ENCODE measurements at places on chromosomes 3 and 15.
A peak's percentile ranks its signal among the peaks of the same experiment; 100 is the strongest.

DNA sequence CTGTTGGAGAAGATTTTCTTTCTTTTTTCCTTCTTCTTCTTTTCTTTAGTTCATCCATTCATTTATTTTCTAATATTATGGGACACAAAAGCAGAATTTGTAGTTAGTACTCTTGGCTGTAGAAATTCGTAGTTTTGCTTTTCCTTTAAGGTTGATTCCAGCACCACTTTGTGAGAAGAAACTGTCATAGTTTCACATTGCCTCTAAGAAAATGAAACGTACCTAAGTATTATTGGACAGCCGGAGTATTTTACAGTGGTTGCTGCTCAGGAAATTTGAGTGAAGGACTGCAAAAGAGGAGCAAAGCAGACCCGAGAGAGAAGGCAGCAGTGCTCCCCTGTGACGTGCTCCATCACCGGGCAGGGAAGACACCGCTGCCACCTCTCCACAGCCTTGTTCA is 48.1 kb downstream of the PLCL2 start:
- no peaks in the 10 kb centered on the region for H3K27me3 ChIP-seq
- no peak for DNase-seq
- no peaks in the 10 kb centered on the region for H3K36me3 ChIP-seq
- peaks cover 7% of the 10 kb centered on the region for H3K4me1 ChIP-seq
- no peak overlapping the region for H3K27ac ChIP-seq

- peaks cover 89% of the 10 kb centered on the region for H3K4me1 ChIP-seq
- no peak for DNase-seq
- no peak overlapping the region for H3K27ac ChIP-seq
- no peak overlapping the region for H3K4me3 ChIP-seq
Observed at GRCh38 chr3:66441129-66441528, 59.7 kb downstream of the LRIG1 start.

- H3K4me1 ChIP-seq, result no peaks in the 10 kb centered on the region
- no peak overlapping the region for H3K4me3 ChIP-seq
- no peaks in the 10 kb centered on the region for H3K36me3 ChIP-seq
- no peak for DNase-seq
- H3K27me3 ChIP-seq, result no peaks in the 10 kb centered on the region
- no peak overlapping the region for H3K27ac ChIP-seq
Observed at GRCh38 chr3:18098960-18099587, 326.1 kb downstream of the SATB1 start.

GRCh38 chr3:56547486-56547885 is 9.5 kb upstream of the CCDC66 start:
- no peaks in the 10 kb centered on the region for H3K27me3 ChIP-seq
- H3K4me1 ChIP-seq, result no peaks in the 10 kb centered on the region
- H3K4me3 ChIP-seq, result no peak overlapping the region

- peak within 1 kb of the TSS; percentile 97 for H3K4me3 ChIP-seq
- DNase-seq, result no peak
- no peaks in the 10 kb centered on the region for H3K36me3 ChIP-seq
- H3K27me3 ChIP-seq, result no peaks in the 10 kb centered on the region
- peaks cover 16% of the 10 kb centered on the region for H3K4me1 ChIP-seq
Observed at GRCh38 chr3:37174532-37175126, at the start of gene LRRFIP2. LRRFIP2 (minus strand) TSS chr3:37174582; CDS start chr3:37148983, 25,599 bp downstream.

DNA sequence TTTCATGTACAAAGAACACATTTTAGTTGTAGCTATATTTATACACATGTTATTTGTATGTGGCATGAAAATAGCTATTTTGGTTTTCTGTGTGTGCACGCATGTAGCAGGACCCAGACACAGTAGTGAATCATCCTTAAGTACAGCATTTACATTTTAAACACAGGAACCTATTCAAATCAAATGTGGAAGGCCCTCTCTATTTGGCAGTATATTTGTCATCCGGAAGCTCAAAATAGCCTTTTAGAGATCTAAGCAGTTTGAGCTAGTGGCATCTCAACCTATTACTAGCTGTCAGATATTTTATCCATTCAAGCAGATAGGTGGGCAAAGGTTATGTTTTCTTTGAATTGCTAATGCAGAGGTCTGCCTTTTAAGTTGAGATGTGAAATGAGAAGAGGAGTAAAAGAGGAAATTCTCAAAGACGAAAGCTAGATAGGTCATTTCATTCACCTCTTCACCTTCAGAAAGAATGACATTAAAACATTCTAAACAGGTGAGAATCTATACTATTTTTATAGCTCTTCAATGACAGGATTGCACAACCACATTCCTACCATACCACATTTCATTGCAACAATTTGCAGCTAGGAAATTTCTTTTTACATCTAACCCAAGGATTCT is 46.3 kb upstream of the TIPARP start:
- H3K4me1 ChIP-seq, result peaks cover 12% of the 10 kb centered on the region
- no peak overlapping the region for H3K27ac ChIP-seq
- no peak for DNase-seq

DNA sequence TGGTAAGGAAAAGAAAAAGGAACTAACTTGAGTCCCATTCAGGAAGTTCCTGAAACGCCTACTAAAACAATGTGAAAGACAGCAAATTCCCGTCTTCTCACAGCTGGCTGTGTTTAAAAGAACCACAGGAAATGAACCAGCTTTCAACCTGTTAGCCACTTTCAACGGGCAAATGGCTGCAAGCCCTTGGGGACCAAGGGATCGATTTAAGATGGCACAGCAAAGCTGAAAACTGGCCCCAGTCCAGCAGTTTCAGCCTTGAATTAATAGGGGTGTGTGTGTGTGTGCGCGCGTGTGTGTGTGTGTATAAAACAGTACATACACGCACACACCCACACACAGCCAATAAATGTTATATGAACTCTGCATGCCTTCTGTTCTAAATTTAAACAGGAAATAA is 168.7 kb upstream of the TMCO5A start:
- no peaks in the 10 kb centered on the region for H3K4me1 ChIP-seq
- no peaks in the 10 kb centered on the region for H3K36me3 ChIP-seq
- no peak overlapping the region for H3K4me3 ChIP-seq

GRCh38 chr3:126888186-126888760 is 94.6 kb upstream of the PLXNA1 start:
- no peaks in the 10 kb centered on the region for H3K36me3 ChIP-seq
- DNase-seq, result no peak
- no peaks in the 10 kb centered on the region for H3K27me3 ChIP-seq
- no peaks in the 10 kb centered on the region for H3K4me1 ChIP-seq
- H3K4me3 ChIP-seq, result no peak overlapping the region

GRCh38 chr3:193857996-193858395 is 265.0 kb downstream of the OPA1 start:
- no peak overlapping the region for H3K4me3 ChIP-seq
- H3K4me1 ChIP-seq, result peaks cover 4% of the 10 kb centered on the region
- no peaks in the 10 kb centered on the region for H3K36me3 ChIP-seq
- H3K27ac ChIP-seq, result no peak overlapping the region

GRCh38 chr15:74317820-74318375 is 49.5 kb downstream of the CYP11A1 start:
- no peak for DNase-seq
- H3K4me1 ChIP-seq, result peaks cover 21% of the 10 kb centered on the region
- H3K27ac ChIP-seq, result no peak overlapping the region
- no peaks in the 10 kb centered on the region for H3K27me3 ChIP-seq
- H3K36me3 ChIP-seq, result no peaks in the 10 kb centered on the region

GRCh38 chr15:47407692-47408091 is 309.6 kb upstream of the SEMA6D start:
- no peak overlapping the region for H3K27ac ChIP-seq
- peak; percentile 8 for DNase-seq
- H3K27me3 ChIP-seq, result no peaks in the 10 kb centered on the region
- H3K4me1 ChIP-seq, result peaks cover 4% of the 10 kb centered on the region

GRCh38 chr3:152193673-152194267 is 75.0 kb upstream of the MBNL1 start:
- no peak for DNase-seq
- H3K4me3 ChIP-seq, result no peak overlapping the region
- H3K27me3 ChIP-seq, result no peaks in the 10 kb centered on the region
- no peaks in the 10 kb centered on the region for H3K4me1 ChIP-seq
- no peaks in the 10 kb centered on the region for H3K36me3 ChIP-seq

DNA sequence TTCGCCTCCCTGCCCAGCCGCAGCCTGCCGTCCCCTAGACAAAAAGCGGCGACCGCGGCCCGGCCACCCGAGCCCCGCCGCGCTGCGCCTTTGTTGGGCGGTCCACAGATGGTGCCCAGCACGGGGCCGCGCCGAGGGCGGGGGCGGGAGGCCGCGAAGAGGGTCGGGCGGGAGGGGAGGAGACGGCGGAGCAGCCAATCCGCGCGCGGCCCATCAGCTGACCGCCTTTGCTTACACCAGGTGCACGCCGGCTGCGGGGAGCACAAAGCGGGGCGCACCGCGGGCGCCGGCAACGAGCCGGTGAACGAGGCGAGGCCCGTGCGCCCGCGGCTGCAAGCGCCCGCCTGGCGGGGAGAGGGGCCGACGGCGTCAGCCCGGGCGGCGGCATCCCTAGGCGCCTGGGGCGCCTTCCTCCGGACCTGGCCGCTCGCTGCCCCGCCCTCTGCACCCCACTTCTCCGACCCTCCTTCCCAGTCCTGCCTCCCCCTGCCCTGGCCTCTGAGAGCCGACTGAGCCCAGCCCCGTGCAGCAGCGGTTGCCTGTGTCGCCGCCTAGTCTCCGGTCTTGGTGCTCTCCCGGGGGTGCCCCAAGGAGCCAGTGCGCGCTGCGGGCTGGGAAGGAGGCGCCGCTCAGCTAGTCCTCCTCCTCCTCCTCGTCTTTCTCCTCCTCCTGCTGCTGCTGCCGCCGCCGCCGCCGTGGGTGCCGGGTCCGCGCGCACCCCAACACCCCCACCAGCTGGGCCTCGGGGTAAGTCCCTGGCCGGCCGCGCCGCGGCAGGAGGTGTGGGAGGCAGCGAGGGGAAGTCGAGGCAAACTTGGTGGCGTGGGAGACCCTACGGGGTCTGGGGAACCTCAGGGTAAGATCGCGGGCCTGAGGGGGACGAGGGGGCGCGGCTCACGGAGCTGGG is at the start of gene LRRN1:
Gene LRRN1, plus strand, starts transcription at position 259 of the 907 bp plus-strand sequence. CDS start 45,211 bp downstream, outside the sequence.
- H3K27ac ChIP-seq, result peak within 1 kb of the TSS; percentile 97
- peak; percentile 98 for DNase-seq
- peaks cover 16% of the 10 kb centered on the region for H3K27me3 ChIP-seq

- H3K4me1 ChIP-seq, result peaks cover 13% of the 10 kb centered on the region
- no peaks in the 10 kb centered on the region for H3K27me3 ChIP-seq
- H3K27ac ChIP-seq, result no peak overlapping the region
Observed at GRCh38 chr15:27635916-27636315, 463.2 kb downstream of the OCA2 start.

- no peak for DNase-seq
- H3K4me3 ChIP-seq, result no peak overlapping the region
- H3K4me1 ChIP-seq, result no peaks in the 10 kb centered on the region
Observed at GRCh38 chr3:170233530-170233929, 11.3 kb downstream of the PRKCI start.

- DNase-seq, result no peak
- H3K27me3 ChIP-seq, result no peaks in the 10 kb centered on the region
- no peak overlapping the region for H3K27ac ChIP-seq
- H3K4me1 ChIP-seq, result no peaks in the 10 kb centered on the region
- H3K36me3 ChIP-seq, result no peaks in the 10 kb centered on the region
Observed at GRCh38 chr15:90340345-90340744, 11.7 kb upstream of the ZNF774 start.

DNA sequence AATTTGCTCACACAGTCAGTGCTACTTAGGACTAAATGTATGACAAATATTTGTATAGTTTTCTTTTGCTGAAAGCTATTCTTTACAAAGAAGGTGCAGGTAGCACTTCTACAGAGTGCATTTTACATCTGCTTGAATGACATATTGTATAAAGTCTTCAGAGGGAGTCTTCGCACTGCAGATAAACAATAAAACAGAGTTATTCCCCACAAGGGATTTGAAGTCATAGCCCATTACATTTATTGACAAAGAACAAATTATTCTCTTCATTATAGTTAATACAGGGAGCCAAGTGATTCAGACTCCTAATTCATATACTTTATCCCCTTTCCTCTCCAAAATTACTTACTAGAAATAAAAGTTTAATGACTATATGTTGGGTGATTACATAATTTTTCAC is 529.7 kb downstream of the EDEM1 start:
- no peak overlapping the region for H3K27ac ChIP-seq
- DNase-seq, result no peak
- no peaks in the 10 kb centered on the region for H3K27me3 ChIP-seq
- no peaks in the 10 kb centered on the region for H3K4me1 ChIP-seq
- H3K4me3 ChIP-seq, result no peak overlapping the region

DNA sequence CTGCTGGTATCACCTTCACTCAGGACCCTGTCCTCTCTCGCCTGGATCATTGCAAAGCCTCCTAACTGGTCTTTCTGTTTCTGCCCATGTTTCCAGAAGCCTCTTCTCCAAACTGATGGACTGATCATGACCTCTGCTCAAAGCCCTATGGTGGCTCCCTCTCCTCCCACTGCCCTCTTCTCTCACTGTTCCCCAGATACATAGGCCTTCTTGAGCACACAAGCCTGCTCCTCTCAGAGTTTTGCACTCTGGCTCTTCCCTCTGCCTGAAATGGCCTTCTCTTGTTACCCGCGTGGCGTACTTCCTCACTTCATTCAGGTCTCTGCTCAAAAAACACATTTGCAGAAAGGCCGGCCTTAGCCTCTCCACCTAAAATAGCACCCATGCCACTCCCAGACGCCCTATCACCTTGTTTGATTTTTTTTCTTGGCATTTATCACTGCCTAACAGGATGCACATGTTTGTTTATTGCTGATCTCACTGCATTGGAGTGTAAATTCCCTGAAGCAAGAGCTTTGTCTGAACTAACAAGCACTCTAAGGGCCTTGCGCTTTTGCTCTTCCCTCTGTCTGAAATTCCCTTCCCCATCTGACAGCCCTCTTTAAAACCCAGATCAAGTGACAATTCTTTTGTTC is 1.4 kb upstream of the ETFA start:
- H3K4me3 ChIP-seq, result no peak overlapping the region
- H3K36me3 ChIP-seq, result no peaks in the 10 kb centered on the region
- no peak for DNase-seq
- no peak overlapping the region for H3K27ac ChIP-seq
- H3K27me3 ChIP-seq, result no peaks in the 10 kb centered on the region

- peak overlapping the region; percentile 80 for H3K27ac ChIP-seq
- peaks cover 9% of the 10 kb centered on the region for H3K36me3 ChIP-seq
- H3K4me3 ChIP-seq, result no peak overlapping the region
- no peaks in the 10 kb centered on the region for H3K4me1 ChIP-seq
- DNase-seq, result no peak
Observed at GRCh38 chr15:44529864-44530604, 6.9 kb upstream of the EIF3J start.

DNA sequence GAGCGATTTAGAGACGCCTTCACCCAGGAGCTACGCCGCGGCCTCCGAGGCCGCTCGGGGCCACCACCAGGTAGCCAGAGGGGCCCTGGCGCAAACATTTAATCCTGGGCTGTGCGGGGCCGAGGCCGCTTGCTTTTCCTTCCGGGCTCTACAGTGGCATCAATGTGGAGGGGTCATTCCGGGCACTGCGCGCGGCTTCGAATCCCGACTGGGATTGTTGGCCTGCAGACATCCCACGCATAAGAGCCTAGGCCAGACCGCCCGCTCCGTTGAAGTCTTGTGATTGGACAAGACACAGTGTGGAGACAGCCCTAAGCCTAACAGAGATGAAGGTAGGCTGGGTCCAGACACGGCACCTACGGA is 568 bp upstream of the NCBP2 start:
- H3K27me3 ChIP-seq, result no peaks in the 10 kb centered on the region
- peaks cover 18% of the 10 kb centered on the region for H3K4me1 ChIP-seq
- peak overlapping the region; percentile 90 for H3K4me3 ChIP-seq
- H3K36me3 ChIP-seq, result peaks cover 10% of the 10 kb centered on the region
- no peak for DNase-seq
- H3K27ac ChIP-seq, result peak overlapping the region; percentile 23

Measured in neural progenitor cell (in vitro differentiated cells).